ENCODE measurements at places on chromosomes 13 and 19.

DNA sequence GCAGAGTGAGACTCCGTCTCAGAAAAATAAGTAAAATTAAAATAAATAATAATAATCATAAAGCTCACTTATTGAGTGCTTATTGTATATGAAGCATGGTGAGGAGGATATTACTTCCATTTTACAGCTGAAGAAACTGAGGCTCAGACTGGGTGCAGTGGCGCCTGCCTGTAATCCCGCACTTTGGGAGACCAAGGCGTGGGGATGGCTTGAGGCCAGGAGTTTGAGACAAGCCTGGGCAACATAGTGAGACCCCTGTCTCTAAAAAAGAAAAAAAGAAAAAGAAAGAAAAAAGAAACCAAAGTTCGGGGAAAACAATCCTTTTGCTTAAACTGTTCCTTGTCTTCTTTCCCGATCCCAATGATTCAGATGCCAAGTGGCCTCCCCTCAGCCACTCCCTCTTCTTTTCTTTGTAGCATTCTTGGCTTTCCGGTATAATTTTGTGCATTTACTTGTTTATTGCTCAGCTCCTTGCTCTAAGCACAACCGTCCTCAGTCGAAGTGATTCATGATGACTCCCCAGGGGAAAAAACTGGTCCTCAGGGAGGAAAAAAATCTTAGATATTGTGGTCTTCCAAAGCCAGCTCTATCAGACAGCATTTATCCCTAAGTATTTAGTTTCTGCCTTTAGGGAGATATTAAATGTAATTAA lies 965 bp upstream of the EIF3G start:
- DNase-seq, result no peak

- no peak for DNase-seq
Observed at GRCh38 chr19:45613926-45614725, 12.1 kb upstream of the GPR4 start.

- no peak for DNase-seq
Observed at GRCh38 chr13:109333893-109334651, 452.3 kb downstream of the IRS2 start.

GRCh38 chr13:78098249-78098648 lies 179.6 kb upstream of the EDNRB start:
- no peak for DNase-seq

- DNase-seq, result no peak
Observed at GRCh38 chr19:28553764-28554163, 659.2 kb downstream of the UQCRFS1 start.

DNA sequence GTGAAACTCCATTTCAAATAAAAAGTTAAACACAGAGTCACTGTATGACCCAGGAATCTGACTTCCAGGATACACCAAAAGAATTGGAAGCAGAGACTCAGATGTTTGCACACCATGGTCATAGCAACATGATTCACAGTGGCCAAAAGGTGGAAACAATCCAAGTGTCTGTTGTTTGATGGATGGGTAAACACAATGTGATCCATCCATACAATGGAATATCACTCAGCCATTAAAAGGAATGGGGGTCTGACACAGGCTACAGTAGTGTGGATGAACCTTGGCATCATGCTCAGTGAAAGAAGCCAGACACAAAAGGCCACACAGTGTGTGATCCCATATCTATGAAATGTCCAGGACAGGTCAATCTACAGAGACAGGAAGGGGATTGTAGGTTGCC lies 174.3 kb downstream of the PTPRS start:
- no peak for DNase-seq

GRCh38 chr13:75430436-75431209 lies 51.3 kb downstream of the TBC1D4 start:
- no peak for DNase-seq

- DNase-seq, result no peak
Observed at GRCh38 chr13:50017819-50018218, 2.6 kb downstream of the KCNRG start.

GRCh38 chr19:35040826-35041547 lies 534 bp upstream of the HPN start:
- DNase-seq, result no peak

- DNase-seq, result no peak
Observed at GRCh38 chr19:11141937-11142527, 13.6 kb downstream of the SPC24 start.

DNA sequence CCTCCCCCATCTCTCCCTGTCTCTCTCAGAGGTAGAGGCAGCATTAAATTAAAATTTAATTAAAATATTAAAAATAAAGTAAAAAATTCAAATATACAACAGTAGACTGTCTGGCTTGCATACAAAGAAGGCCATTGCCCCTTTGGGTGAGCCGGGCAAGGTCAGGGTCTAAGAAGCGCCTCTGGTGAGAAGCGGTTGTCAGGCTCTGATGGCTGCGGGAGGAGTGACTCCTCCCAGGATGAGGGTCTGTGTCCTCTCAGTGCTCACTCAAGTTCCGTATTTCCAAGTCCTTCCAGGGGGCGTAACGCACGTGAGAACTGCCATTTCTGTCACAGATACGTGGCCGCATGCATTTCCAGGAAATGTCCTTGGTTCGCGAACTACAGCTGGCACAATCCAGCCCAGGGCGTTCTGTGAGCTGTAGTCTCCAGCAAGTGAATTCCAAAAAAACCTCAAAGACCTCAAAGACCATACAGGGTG lies 737 bp upstream of the ZNF181 start:
- no peak for DNase-seq

- no peak for DNase-seq
Observed at GRCh38 chr19:2726160-2726855, 5.1 kb upstream of the DIRAS1 start.

All from T-helper 9 cell (primary cell).